ENCODE measurements at places on chromosomes 4 and X. TPM values are rescaled to one million over a fixed set of nuclear protein-coding genes. Genes with fewer than 3 reads are reported as not detected.

GAGE12J gene
- polyA plus RNA-seq = not detected

RASL11B gene
- 0.39 TPM for polyA plus RNA-seq

GAGE1 gene
- not detected for polyA plus RNA-seq

EFHC2 gene
- polyA plus RNA-seq = 1.0 TPM

HTN3 gene
- polyA plus RNA-seq = not detected

TLR2 gene
- 1.9 TPM for polyA plus RNA-seq

MAML3 gene
- 3.7 TPM for polyA plus RNA-seq

IQSEC2 gene
- polyA plus RNA-seq = 7.6 TPM

PNMA3 gene
- 0.45 TPM for polyA plus RNA-seq

GPR82 gene
- 0.06 TPM for polyA plus RNA-seq

TBC1D8B gene
- polyA plus RNA-seq = 0.93 TPM

PITX2 gene
- polyA plus RNA-seq = 1.3 TPM

EPGN gene
- 12.8 TPM for polyA plus RNA-seq

FUNDC2 gene
- 31.8 TPM for polyA plus RNA-seq

IL2 gene
- not detected for polyA plus RNA-seq

MAGED2 gene
- 36.2 TPM for polyA plus RNA-seq

CABS1 gene
- polyA plus RNA-seq = not detected

SLC9A7 gene
- 2.0 TPM for polyA plus RNA-seq

RIPPLY1 gene
- not detected for polyA plus RNA-seq

MAGEA1 gene
- not detected for polyA plus RNA-seq

TCP11X2 gene
- not detected for polyA plus RNA-seq

XG gene
- polyA plus RNA-seq = 12.6 TPM

SLC34A2 gene
- 0.12 TPM for polyA plus RNA-seq

GALNT7 gene
- 13.6 TPM for polyA plus RNA-seq

TMEM35A gene
- 0.39 TPM for polyA plus RNA-seq

CTSO gene
- polyA plus RNA-seq = 2.6 TPM

FGA gene
- polyA plus RNA-seq = not detected

PRKG2 gene
- 0.45 TPM for polyA plus RNA-seq

CT45A3 gene
- not detected for polyA plus RNA-seq

CT45A1 gene
- polyA plus RNA-seq = not detected

LARP7 gene
- polyA plus RNA-seq = 30.6 TPM

GDPD2 gene
- polyA plus RNA-seq = 0.34 TPM

GAGE2A gene
- not detected for polyA plus RNA-seq

PARM1 gene
- polyA plus RNA-seq = 1.8 TPM

PRAF2 gene
- 7.8 TPM for polyA plus RNA-seq

PNPLA4 gene
- 25.5 TPM for polyA plus RNA-seq

SOWAHB gene
- 6.2 TPM for polyA plus RNA-seq

VSIG4 gene
- 5.1 TPM for polyA plus RNA-seq

CLGN gene
- 1.9 TPM for polyA plus RNA-seq

SFRP2 gene
- polyA plus RNA-seq = 5.0 TPM

ODAM gene
- not detected for polyA plus RNA-seq

GABRQ gene
- polyA plus RNA-seq = 0.28 TPM
